HFF-Myc (cell line): ENCODE measurements at places on chromosomes 16 and 17.

GRCh38 chr16:5446623-5447240, 349.1 kb upstream of the EEF2KMT start:
- no peak for DNase-seq

GRCh38 chr16:6499413-6499812, 833.2 kb upstream of the RBFOX1 start:
- no peak for DNase-seq

DNA sequence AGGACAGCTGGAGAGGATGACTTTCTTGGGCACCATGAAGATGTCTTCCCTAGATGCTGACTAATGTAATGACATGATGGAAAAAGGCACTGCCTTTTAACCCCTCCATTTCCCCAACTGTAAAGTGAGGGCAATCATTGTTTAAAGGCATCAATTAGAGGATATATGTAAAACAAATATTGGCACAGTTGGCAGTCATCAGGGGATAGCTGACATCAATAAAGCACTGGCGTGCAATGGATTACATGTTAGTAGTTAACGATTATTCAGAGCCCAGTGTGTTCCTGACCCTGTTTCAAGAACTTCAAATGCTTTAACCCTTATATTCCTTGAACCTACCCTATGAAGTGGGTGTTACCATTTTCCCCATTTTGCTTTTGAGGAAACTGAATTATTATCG, 100.7 kb downstream of the TMEM114 start:
- no peak for DNase-seq

GRCh38 chr16:89137666-89138512, 33.7 kb upstream of the CDH15 start:
- DNase-seq, result no peak

DNA sequence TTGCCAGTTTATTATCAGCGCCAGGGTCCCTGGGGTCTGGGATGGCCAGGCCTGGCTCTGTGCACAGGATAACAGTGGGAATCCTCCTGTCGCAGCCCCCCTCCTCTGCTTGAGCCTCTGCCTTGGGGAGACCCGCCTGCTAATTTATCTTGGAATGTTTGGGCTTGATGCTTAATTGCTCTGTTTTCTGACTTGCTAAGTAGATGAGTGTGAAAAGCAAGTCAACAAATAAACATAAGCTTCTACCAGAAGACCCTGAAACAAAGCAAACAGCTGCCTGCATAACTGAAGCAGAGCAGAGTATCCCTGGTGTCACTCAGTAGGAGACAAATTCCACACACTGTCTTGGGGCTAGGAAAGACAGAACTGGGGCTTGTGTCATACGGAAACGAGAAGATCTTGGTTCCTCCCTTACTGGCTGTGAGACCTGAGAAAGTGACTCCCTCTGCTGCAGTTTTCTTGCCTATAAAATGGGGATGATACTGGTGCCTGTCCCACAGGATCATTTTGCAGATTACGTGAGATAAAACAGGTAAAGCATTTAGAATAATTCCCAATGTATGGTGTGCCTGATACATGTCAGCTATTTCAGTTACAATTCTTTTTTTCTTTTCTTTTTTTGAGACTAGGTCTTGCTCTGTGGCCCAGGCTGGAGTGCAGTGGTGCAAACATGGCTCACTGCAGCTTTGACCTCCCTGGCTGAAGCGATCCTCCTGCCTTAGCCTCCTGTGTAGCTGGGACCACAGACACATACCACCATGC, 44.8 kb upstream of the IRX3 start:
- DNase-seq, result no peak

GRCh38 chr16:83946781-83947566, 6.1 kb upstream of the OSGIN1 start:
- DNase-seq, result no peak

DNA sequence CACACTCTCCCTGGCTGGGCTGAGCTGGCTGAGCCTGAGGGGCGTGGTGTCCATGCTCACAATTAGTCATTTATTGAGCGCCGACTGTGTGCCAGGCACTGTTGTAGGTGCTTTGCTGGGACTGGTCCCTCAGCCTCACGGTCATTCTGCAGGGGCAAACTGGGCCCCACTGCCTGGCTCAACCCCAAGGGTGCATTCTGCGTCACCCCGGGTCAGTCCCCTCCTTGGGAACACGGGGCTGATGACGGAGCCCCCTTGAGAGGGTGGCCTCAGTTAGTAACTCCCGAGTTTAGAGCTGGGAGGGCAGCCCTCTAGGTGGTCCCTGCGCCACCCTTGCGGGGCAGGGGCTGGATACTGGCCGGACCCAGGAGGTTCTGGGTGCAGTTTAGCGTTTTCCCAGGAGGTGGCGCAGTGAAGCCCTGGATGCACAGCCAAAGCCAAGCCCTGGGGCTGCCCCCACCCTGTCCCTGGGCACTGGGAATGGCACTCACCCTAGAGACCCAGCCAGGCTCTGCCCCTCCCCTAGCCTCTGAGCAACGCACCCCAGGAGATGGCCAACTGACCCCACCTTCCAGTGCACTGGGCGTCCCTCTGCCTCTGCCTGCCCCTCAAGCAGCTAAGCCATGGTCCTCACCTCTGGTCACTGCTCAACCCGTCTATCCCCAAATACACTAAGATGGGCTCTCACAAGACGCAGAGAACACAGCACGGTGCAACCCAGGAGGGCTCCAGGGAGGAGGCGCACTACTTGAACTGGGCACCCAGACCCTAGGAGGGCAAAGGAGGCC, 243.2 kb upstream of the GSE1 start:
- DNase-seq, result no peak

DNA sequence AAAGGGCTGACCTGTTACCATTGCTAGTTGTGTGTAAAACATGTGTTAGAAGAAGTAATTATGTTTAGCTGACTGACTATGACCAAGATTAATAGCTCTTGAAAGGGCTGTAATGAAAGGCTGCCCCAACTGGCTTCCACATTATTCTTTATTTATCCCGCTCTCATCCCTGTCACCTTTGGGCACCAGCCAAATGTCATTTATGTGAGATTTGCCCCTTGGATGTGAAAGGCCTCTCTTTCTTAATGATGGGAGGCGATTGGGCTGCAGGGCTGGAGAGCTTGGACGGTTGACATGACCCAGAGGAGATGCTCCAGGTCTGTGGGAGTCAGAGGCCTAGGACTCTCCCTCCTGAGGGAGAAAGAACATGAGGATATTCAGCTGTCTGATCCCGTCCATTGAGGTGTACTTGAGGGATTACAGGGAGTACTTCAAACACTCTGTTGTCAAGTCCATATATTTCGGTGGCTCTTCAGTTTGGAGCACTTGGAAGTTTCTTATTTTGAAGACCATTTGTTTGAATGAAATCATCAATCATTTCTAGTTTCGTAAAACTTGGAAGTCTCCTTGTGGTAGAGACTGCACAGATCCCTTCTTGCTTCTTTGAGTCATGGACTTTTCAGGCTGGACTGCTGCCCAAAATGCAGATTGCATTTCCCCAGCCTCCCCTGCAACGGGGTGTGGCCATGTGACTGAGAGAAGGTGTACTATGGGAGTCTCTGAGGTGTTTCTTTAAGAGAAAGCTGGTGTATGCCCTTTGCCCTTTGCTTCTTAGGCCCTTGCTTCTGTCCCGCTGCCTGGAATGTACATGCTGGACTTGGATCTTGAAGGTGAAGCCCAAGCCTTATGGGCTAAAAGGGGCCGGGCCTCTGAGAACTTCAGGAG, 51.3 kb downstream of the FTO start:
- no peak for DNase-seq

GRCh38 chr17:79427621-79428539, 183.0 kb downstream of the RBFOX3 start:
- no peak for DNase-seq

DNA sequence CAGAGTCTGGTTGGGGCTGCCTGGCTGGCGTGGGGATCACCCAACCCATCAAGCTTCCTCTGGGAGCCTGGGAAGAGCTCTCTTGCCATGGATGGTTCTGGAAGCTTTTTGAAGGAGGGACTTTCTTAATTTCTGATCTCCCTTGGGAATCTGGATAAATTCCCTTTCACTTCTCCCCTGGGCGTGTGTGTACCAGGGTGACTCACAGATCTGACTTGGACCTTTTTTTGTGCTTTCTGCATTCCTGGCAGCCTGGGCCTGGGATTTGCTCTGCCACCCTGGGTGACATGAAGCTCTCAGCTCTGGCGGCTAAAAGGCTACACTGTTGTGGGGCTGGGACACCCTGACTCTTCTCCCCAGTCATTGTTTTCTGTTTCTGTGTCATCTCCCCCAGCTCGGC, 70.1 kb downstream of the ABCC1 start:
- DNase-seq, result no peak

DNA sequence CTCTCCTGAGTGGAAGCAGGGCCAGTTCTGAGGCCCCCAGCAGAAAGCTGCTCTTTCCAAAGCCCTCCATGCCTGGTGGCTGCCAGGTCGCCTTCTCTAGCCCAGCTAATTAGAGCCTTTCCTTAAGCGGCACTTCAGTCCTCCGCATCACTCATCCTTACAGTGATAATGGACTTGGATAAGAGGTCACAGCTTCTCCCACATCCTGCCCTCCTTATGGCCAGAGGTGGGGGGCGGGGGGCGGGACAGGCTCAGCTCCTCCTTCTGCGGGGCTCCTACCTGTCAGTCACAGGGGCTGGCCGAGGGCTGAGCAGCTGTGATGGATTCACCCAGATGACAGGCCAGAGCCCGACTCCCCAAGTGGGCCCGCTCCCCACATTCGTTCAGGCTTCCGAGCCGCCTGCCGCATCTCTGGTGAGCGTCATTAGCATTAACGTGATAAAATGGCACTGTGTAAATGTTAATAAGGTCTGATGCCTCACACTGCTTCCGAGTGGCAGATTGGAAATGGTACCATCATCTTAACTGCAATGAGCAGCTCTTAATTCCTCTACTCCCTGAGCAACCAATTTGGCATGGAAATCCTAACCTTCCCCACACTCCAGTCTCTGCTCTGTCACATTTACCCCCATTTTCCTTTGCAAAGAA, 41.3 kb downstream of the GRIN2C start:
- no peak for DNase-seq
